ENCODE measurements at places on chromosomes 3 and 15. TPM values are rescaled to one million over a fixed set of nuclear protein-coding genes. Genes with fewer than 3 reads are reported as not detected.

HCN4 gene
- total RNA-seq: 3.8 TPM

IL16 gene
- not detected for total RNA-seq

GRCh38 chr3:64884536-64884935, 196.7 kb upstream of the ADAMTS9 start:
- DNase-seq: no peak

GRCh38 chr15:66600240-66600627, 34.4 kb upstream of the LCTL start:
- DNase-seq: no peak

- DNase-seq: no peak
Measured at GRCh38 chr3:151226088-151226563, 23.1 kb upstream of the GPR171 start.

DNA sequence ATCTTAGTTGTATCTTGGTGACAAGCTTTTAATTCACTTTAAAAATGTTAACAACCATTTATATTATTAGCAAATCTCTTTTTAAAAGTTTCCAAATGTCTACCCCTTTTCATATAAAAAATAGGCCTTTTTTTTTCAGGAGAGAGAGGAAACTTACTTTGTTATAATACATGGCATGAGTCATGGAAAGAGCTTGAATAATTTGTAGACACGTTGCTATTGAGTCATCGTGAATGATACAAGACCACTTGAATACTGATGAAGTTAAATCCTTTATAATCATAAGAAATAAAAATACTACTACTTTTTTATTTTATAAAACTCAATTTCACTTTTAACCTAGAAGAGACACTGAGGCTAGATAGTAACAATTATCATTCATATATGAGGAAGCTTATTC, 70.3 kb upstream of the BBX start:
- no peak for DNase-seq

- no peak for DNase-seq
Measured at GRCh38 chr3:124935794-124936542, 1.4 kb upstream of the MUC13 start.

GRCh38 chr3:196162679-196163078, 48.5 kb downstream of the ZDHHC19 start:
- no peak for DNase-seq

GRCh38 chr15:47415539-47415971, 301.8 kb upstream of the SEMA6D start:
- DNase-seq: no peak

Data from type B pancreatic cell (in vitro differentiated cells).